ENCODE measurements at places on chromosomes 3 and 15.

DNA sequence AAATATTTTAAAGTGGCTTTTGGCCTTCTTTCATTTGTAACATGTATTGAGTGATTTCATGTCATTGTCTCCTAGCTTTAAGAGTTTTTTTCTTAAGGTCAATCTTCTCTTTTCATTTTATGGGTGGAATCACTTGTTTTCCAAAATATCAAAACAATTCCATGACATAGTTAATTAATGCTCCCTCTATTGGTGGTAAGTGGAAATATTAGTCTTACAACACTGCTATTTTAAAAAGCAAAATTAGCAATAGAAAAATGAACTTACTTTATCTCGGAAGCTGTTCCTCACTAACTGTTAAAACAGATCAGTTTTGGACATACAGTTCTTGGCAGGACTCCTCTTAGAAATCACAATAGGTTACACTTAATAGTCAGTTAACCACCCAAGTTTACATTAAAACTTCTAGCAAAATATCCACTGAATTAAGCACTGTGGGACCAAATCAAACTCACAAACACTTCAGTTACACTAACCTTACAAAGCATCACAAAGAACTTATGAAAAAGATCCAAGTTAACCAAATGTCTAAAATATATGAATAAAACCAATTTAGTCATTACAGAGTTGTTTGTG lies 42.4 kb downstream of the TIGIT start:
- DNase-seq = no peak

- no peak for DNase-seq
Observed at GRCh38 chr3:23829242-23829934, 23.6 kb downstream of the UBE2E1 start.

DNA sequence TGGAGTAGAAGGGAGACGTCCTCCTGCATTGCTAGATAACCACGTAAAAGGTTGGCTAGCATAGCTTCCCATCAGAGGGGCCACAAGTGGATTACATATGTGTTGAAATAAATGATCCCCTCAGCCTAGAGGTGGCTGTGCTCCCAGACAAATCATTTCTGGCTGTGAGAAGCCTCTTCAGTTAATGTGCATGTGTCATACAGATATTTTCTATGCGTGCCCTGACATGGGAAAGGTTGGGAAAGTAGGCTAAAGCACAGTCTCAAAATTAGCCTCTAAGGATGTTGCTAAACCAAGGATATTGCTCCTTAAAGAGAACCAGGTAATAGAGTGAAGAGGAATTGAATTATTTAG lies 17.8 kb downstream of the USP3 start:
- DNase-seq = no peak

DNA sequence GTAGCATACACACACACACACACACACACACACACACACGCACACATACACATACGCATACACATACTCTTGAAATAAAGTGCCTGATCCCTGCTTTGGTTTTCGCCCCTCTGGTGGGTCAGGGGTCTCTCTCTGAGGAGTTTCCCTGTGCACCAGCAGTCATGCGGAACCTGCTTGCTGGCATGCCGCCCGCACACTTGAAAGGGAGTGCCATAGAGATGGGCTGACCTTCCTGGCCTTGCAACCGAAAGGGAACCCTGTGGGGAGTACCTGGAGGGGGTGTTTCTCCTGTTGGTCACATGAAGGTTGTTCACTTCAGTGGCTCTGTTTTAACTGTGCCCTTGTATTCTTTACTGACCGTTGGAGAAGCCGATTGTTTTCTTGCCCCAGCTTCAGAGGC lies 752.3 kb downstream of the NR2F2 start:
- no peak for DNase-seq

DNA sequence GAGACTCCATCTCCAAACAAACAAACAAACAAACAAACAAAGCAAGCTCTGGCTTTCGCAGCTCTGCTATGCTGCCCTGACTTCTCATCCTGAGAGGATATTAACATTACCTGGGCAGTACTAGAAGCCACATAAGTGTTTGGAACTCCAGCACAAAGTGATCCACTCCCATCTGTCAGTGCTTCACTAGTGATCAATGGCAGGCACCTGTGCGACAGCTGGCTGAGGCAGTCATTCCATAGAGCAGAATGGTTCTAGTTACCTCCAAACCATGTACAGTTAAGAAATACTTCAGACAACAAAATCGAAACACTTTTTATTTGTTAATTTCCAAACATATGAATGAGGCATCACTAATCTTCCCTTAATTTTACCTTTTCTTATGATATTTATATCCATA lies 2.8 kb upstream of the MB21D2 start:
- no peak for DNase-seq

GRCh38 chr3:65619451-65619881 lies 419.3 kb downstream of the MAGI1 start:
- no peak for DNase-seq

- DNase-seq = no peak
Observed at GRCh38 chr3:195160908-195161434, 110.0 kb downstream of the XXYLT1 start.

DNA sequence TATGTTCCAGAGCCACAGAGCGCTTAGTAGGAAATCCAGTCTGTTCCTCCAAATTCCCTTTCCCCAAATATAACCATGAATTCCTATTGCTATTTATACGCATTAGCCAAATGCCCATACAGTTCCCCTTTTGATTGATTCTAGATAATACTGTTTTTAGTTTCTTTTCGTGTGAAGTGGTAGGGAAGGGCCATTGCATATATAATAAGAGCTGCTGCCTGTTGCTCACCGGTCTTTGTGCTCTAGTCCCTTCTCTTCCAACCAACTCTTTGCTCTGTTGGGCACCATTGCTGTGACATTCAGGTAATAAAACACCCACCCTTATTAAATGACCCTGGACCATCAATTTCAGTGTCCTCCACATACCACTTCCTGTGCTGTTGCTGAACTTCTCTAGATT lies 379.9 kb upstream of the KCNMB2 start:
- DNase-seq = no peak

DNA sequence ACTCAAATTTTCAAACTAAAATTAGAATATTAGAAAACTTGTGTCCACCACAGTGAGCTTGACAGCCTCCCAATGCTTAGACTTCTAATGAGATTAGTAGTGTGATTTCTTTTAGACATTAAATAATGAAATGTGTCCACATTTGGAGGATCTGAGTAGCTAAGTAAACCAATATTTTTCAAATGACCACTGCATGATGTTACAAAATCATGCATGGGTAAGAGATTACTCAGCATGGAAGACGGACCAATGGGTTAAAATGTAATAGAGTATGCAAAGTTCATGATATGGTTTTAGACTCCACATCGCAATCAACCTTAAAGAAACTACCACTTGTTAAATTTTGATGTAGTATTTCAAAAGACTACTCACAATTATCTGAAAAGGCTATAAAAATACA lies 130.6 kb downstream of the IMPG2 start:
- no peak for DNase-seq

DNA sequence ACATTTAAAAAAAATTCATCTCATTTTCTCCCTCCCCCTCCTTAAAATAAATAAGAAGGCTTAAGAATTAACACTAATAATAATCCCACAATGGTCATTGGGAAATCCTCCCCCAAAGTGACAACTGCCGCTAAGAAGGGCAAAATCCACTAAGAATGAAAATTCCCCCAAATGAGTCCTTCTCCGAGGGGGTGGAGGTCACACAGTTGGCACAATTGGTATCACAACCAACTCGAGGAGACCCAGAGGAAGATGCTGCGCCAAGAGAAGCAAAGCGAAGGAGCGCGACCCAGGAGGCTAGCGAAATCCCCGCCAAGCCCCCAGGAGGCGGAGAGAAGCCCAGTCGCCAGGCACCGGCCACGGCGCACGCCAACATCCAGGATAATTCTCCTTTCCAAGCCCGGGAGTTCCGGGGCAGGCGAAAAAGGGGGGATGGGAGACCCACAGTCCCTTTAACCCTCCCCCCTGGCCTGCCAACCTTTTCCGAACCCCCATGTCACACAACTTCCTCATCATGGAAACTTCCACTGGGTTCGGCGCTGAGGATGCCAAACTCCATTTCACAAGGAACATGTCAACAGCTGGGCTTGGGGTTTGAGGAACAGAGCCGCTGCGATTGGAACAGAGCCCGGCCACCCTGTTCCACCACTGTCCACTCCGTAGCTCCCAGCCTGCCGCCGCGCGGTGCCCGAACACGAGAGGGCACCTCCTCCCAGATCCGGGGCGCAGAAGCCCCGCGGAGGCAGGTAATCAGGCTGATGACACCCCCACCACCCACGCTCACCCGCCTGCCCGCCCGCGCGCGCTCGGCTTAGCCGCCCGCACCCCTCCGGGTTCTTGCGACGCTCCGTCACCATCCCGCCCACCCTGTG lies 668 bp downstream of the THRB start:
- no peak for DNase-seq

DNA sequence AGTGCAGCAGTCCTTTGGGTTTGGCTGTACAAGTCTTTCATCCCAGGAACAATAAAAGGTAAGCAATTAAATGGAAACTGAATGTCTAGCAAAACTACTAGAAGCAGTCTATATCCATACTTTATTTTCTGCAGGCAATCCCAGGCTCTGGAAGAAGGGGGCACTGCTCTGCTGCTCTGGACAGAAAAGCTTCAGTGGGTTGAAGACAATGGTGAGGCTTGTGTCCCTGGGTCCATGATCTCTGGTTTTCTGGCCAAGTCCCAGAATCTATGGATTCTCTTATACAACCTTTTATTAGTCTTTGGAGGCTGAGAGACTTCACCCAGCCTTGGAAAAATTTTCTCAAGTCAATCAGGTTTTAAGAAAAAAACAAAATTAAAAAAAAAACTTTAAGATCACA lies 35.6 kb downstream of the SCAP start:
- no peak for DNase-seq

DNA sequence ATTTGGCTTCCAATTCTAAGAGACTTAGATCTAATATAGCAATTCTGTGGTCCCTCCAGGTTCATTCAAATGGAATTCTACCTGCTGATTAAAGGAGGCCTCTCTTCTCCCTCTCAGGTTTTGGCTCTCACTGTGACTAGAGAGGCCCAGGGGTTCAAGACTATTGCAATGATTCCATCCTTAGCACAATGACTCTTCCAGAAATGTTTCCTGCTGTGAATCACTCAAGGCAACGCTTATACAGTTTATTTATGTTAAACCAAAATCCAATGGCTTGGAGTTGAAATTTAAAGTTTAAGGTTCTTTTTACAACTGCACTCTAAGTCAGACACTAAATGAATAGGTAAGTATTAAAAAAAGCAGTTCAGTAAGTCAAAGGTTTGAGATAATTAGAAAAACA lies 39.9 kb downstream of the IFT57 start:
- no peak for DNase-seq

DNA sequence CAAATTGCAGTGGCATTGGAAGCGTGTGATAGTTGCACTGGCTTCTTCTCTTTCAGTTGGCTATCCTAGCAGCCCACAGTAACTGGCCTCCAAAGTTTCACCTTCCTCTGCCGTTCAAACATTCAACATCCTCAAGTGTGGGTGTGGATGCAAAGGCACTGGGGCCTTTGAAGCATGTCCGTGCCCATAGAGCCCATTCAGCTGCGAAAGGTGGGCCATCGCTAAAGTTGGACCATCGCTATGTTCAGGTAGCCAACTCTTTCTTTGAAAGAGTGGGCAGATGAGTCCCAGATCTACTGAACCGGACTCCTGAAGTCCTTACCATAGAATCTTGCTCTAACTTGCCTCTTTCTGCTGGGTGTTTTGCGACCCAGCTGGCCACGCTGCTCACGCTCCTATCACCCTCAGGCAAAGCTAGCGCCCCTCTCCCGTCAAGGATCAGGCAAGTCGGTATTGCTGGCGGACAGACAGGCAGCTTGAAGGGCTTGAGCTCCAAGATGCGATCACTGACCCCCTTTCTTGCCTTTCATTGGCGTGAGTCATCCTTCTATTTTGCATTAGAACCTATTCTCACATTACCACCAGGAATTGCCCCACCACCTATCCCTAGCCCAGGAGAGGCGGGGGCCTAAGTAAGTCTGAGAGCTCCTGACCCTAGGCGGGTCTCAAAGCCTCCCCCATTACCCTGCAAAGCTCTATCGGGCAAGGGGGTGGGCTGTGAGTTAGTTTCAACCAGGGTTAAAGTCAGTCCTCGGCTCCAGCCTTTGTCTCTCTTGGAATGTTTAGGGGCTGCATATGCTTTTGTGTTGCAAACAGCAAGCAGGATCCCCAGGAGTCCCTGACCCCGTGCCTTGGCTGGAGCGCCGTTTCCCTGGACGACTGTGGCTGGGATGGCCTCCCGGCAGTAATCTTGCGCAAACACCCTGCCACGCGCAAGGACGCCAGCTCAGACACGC lies 28.7 kb downstream of the ZIC4 start:
- DNase-seq = no peak
